Stimulated activated CD8-positive, alpha-beta memory T cell treated with anti-CD3 and anti-CD28 coated beads, Interleukin-4, amount 100 ng/mL, for 1 hour (primary cell): ENCODE measurements at places on chromosomes 3 and 15.

- DNase-seq: no peak
Measured at GRCh38 chr3:152076148-152076547, 192.6 kb upstream of the MBNL1 start.

DNA sequence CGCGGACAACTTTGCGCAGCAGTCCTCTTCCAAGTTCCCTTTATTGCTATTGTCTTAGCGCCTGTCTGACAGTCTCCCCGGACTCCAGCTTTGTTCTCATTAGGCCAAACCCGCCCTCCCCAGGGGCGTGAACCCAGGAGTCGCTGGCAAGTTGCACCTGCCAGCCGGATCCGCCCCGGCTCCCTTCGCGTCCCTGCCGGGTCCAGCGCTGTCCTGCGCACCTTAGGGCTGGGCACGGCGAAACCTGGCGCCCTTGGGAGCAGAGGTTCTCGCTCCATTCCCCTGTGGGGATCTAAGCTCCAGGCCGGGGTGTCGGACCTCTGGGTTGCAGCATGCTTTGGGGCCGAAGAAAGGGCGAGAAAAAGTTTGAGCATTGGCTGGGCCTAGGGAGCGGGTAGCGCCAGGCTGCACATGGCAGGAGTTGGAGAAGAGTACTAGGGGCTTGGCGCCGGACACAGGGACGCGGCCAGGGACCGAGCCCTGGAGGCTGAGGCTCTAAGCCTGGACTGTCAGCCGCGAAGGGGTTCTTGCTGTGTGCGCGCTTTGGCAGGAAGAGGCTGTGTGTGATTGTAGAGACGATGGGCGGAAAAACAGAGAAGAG, 335.1 kb upstream of the THRB start:
- no peak for DNase-seq

- DNase-seq: no peak
Measured at GRCh38 chr3:112881891-112882290, 35.2 kb upstream of the CD200R1L start.

- DNase-seq: no peak
Measured at GRCh38 chr15:50126072-50126471, 7.0 kb upstream of the ATP8B4 start.

- no peak for DNase-seq
Measured at GRCh38 chr15:39587096-39587721, 6.3 kb downstream of the THBS1 start.

DNA sequence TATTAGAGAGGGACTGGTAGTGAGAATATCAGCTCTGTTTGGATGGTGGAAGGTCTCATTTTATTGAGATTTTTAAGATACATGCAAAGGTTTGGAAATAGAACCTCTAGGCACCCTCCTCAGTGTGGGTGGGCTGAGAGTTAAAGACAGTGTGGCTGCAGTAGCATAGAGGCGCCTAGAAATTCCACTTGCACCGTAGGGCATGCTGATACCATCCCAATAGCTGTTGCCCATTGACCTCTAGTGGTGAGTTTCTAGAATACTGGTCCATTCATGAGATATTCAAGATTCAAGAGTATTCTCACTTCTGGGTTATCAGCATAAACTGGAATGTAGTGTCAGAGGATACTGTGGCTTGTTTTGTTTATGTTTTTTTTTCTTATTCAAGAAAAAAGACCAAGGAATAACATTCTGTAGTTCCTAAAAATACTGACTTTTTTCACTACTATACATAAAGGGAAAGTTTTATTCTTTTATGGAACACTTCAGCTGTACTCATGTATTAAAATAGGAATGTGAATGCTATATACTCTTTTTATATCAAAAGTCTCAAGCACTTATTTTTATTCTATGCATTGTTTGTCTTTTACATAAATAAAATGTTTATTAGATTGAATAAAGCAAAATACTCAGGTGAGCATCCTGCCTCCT, 87.2 kb downstream of the TGFBR2 start:
- peak; percentile 13 for DNase-seq
